ENCODE measurements at places on chromosomes 6 and 20. TPM values are rescaled to one million over a fixed set of nuclear protein-coding genes. Genes with fewer than 3 reads are reported as not detected.

FABP7 gene
- total RNA-seq, result not detected

MATN4 gene
- total RNA-seq, result 1.5 TPM

HLA-DRA gene
- total RNA-seq, result 14.0 TPM

RSPH9 gene
- not detected for total RNA-seq

C6orf15 gene
- not detected for total RNA-seq

GRCh38 chr6:30691208-30691847, 544 bp upstream of the NRM start:
- no peaks in the 10 kb centered on the region for H3K27me3 ChIP-seq
- DNase-seq, result no peak
- H3K4me1 ChIP-seq, result peaks cover 39% of the 10 kb centered on the region
- peak overlapping the region; percentile 94 for H3K4me3 ChIP-seq
- peaks cover 7% of the 10 kb centered on the region for H3K36me3 ChIP-seq

GRCh38 chr20:54681869-54682268, 206.5 kb downstream of the DOK5 start:
- DNase-seq, result no peak
- no peak overlapping the region for H3K27ac ChIP-seq
- H3K4me3 ChIP-seq, result no peak overlapping the region
- H3K27me3 ChIP-seq, result peaks cover 4% of the 10 kb centered on the region
- no peaks in the 10 kb centered on the region for H3K36me3 ChIP-seq

DNA sequence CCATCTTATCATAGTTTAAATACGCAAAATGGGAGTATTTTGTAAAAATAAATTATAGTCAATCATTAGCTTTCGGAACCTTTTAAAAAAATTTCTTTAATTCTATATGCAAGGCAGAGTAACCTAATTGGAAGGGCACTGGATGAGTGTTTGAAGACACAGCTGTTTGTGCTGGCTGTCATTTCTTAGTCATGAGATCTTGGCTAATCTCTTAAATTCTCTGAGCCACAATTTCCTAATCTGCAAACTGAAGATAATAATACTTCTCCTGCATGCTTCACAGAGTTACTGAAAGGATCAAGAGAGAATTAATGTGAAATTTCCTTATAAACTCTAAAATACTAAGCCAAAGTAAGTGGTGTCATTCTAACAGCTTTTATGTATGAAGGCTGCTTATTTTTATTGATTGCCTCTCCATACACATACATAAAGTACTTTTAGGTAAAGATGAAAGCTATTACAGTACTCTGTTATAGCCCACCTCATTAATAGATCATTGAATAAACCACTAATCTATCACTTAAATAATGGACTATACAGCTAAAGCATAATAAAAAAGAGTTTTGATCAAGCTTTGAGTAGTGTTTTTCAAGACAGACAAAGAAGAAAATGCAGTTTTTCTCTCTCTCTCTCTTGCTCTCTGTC, 383.7 kb upstream of the IRAK1BP1 start:
- H3K27ac ChIP-seq, result no peak overlapping the region
- H3K36me3 ChIP-seq, result no peaks in the 10 kb centered on the region
- no peak for DNase-seq

GRCh38 chr6:33579828-33580714, at the start of gene BAK1:
Gene BAK1, minus strand, starts transcription at chr6:33580276. Its CDS starts 2,672 bp downstream, at chr6:33577604.
- H3K27ac ChIP-seq, result peak within 1 kb of the TSS; percentile 92
- peaks cover 25% of the 10 kb centered on the region for H3K36me3 ChIP-seq
- DNase-seq, result peak; percentile 95
- H3K4me3 ChIP-seq, result peak within 1 kb of the TSS; percentile 94
- H3K4me1 ChIP-seq, result peaks cover 37% of the 10 kb centered on the region
- no peaks in the 10 kb centered on the region for H3K27me3 ChIP-seq

GRCh38 chr6:152701863-152702401, 4.2 kb downstream of the MYCT1 start:
- no peak for DNase-seq
- peaks cover 17% of the 10 kb centered on the region for H3K27me3 ChIP-seq
- H3K4me1 ChIP-seq, result no peaks in the 10 kb centered on the region
- no peak overlapping the region for H3K4me3 ChIP-seq
- no peak overlapping the region for H3K27ac ChIP-seq

DNA sequence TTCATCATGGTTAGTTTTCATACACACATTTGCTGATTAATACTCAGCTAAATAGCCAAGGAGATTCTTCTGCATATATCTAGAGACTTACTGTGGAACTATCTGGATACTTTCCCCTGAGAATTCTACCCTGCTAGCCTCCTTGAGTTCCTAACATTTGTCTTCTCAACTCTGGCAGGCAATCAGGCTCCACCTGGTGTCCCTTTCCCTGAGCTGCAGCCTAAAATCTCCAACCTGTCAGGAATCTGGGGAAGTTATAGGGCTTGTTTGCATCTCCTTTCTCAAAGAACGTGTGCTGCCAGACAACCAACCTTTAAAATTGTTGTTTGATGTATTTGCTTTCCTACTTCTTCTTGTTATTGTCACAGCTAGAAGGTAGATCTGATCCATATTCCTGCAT, 73.4 kb downstream of the FUT9 start:
- H3K4me1 ChIP-seq, result no peaks in the 10 kb centered on the region
- no peak overlapping the region for H3K4me3 ChIP-seq

DNA sequence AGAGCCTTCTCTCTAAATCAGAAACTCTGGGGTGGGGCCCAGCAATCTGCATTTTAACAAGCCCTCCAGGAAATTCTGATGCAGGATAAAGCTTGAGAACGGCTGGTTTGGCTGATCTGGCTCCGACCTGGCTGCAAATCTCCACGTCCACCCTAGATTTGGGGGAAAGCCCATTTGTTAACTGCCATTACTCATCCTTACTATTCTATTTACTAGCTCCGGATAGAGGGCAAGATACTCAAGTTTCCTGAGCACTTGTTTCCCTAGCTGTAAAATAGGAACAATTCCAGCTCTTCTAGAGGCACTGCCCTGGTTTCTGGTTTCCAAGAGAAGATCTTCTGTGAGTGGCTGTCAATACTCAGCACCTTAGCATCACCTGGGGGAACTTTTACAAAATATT, 44.4 kb downstream of the DAAM2 start:
- DNase-seq, result no peak
- H3K4me3 ChIP-seq, result no peak overlapping the region
- H3K4me1 ChIP-seq, result peaks cover 2% of the 10 kb centered on the region
- no peaks in the 10 kb centered on the region for H3K36me3 ChIP-seq

DNA sequence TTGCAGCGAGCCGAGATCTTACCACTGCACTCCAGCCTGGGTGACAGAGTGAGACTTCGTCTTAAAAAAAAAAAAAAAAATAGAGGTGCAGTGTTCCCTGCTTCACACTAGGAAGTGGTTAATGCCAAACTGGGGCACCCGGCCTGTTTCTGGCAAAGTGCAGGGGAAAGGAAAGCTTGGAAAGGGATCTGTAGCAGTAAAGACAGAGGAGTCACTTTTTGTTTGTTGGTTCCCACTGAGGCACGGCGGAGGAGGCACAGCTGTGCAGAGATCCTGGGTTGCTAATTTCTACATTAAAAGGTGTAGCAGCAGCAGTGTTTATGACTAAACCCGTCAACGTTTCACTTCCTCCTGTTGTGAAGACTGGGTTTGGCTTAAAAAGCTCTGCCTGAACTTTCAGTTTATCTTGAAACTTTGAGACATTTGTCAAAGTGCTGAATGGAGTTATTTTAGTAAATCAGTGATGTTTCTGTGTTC, 125.6 kb downstream of the CARMIL1 start:
- no peak overlapping the region for H3K27ac ChIP-seq
- peaks cover 1% of the 10 kb centered on the region for H3K36me3 ChIP-seq
- no peak overlapping the region for H3K4me3 ChIP-seq
- H3K4me1 ChIP-seq, result peaks cover 6% of the 10 kb centered on the region
- no peaks in the 10 kb centered on the region for H3K27me3 ChIP-seq
- peak; percentile 79 for DNase-seq

DNA sequence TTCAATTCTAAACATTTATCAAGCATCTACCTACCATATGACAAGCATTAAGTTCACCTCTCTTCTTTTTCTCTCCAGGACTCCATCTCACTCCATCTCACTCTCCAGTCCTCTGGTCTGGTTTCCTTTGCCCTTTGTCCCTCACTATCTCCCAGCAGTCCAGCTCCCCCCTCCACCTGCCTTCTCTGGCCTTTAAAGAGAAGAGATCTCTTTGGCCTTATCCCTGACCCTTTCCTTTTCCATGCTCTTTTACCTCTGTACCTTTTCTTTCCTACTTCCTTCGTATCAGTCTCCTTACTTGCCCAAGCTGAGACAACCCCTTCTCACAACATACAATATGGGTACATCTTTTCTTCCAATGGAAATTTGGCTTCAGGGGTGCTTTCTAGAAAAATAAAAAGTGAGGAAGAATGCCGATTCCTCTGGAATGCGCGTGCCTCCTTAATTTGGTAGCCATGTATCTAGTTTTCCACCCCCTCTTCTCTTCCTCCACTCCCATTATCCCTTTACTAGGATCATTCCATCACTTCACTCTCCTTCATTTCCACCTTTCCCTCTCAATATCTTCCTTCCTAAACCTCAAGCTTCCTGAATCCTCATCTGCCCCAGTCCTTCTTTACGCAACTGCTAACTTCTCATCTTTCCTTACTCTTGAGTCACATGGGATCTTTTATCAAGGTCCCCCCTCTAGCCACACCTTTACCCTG, 745 bp upstream of the AGPAT1 start:
- peaks cover 25% of the 10 kb centered on the region for H3K36me3 ChIP-seq
- peak overlapping the region; percentile 86 for H3K4me3 ChIP-seq
- no peak for DNase-seq
- no peaks in the 10 kb centered on the region for H3K27me3 ChIP-seq
- peaks cover 59% of the 10 kb centered on the region for H3K4me1 ChIP-seq
